ENCODE measurements at places on chromosomes 13 and 19. TPM values are rescaled to one million over a fixed set of nuclear protein-coding genes. Genes with fewer than 3 reads are reported as not detected.

DNA sequence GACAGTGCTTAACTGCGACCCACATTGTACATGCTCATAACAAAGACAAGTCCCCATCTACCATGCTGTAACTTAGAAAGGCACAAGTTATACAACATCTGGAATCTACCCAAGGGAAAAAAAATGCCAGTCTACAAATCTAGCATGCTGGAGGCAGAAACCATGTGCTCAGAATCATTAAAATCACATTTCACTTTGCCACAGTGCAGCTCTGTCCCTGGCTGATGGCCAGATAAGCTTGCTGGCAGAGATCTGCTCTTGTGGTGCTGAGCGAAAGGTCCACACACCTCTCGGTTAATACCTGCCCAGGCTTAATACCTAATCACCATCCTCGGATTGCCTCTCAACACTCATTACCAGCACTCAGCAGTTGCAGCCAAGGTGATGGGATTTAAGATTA lies 74.1 kb upstream of the UQCRFS1 start:
- H3K27ac ChIP-seq, result no peak overlapping the region
- H3K27me3 ChIP-seq, result no peaks in the 10 kb centered on the region
- no peaks in the 10 kb centered on the region for H3K4me1 ChIP-seq
- no peak overlapping the region for H3K4me3 ChIP-seq
- no peaks in the 10 kb centered on the region for H3K36me3 ChIP-seq
- no peak for DNase-seq

- peak; percentile 79 for DNase-seq
- no peaks in the 10 kb centered on the region for H3K27me3 ChIP-seq
- H3K36me3 ChIP-seq, result no peaks in the 10 kb centered on the region
These were observed 559 bp upstream of the SSBP4 start for GRCh38 chr19:18418483-18419194.

- H3K4me3 ChIP-seq, result no peak overlapping the region
- no peaks in the 10 kb centered on the region for H3K27me3 ChIP-seq
- H3K36me3 ChIP-seq, result no peaks in the 10 kb centered on the region
- DNase-seq, result no peak
These were observed 49.3 kb upstream of the IL17D start for GRCh38 chr13:20654156-20654555.

DNA sequence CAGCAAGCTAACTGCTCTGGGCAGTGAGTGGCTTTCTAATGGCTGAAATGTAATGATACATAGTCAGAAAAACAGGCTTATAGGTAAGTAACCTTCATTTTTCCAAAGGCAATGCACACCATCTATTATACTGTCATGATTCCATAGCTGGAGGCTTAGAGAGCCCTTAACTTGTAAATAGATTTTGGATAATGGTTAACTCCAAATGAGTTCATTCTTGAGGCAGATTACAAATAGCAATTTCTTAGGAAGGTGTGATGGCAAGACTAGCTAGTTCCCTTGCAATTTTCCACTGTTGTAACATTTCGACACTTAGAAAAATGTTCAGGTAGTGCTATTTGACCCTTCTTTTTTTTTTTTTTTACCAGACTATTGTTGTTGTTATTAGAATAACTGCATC lies 789.8 kb upstream of the PCDH9 start:
- H3K27me3 ChIP-seq, result no peaks in the 10 kb centered on the region
- H3K36me3 ChIP-seq, result no peaks in the 10 kb centered on the region
- H3K27ac ChIP-seq, result no peak overlapping the region
- no peak overlapping the region for H3K4me3 ChIP-seq
- H3K4me1 ChIP-seq, result no peaks in the 10 kb centered on the region
- DNase-seq, result no peak

ZNF846 gene
- polyA plus RNA-seq, result 2.5 TPM

All from CD14-positive monocyte (primary cell).